ENCODE measurements at places on chromosomes 5 and 9.

GRCh38 chr5:78763659-78764189 lies 115.2 kb upstream of the LHFPL2 start:
- no peak for DNase-seq

GRCh38 chr5:108381350-108381953 lies 446 bp downstream of the FBXL17 start:
- DNase-seq, result no peak

DNA sequence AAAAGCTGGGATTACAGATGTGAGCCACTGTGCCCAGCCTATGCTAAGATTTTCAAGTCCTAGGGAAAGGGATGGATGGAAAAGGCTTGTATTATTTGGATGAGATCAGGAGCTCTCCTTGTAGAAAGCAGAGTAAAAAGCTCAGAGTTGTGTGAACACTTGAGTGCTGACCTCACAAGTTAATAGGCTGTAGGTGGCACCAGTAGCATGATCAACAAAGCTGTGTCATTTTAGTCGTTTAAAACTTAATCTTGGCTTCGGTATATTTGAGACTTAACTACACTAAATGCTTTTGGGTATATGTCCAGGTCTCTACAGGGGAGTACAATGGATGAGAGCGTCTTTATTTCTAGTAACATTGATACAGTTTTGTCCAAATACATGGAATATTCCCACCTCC lies 264.2 kb downstream of the TMEM38B start:
- DNase-seq, result no peak

DNA sequence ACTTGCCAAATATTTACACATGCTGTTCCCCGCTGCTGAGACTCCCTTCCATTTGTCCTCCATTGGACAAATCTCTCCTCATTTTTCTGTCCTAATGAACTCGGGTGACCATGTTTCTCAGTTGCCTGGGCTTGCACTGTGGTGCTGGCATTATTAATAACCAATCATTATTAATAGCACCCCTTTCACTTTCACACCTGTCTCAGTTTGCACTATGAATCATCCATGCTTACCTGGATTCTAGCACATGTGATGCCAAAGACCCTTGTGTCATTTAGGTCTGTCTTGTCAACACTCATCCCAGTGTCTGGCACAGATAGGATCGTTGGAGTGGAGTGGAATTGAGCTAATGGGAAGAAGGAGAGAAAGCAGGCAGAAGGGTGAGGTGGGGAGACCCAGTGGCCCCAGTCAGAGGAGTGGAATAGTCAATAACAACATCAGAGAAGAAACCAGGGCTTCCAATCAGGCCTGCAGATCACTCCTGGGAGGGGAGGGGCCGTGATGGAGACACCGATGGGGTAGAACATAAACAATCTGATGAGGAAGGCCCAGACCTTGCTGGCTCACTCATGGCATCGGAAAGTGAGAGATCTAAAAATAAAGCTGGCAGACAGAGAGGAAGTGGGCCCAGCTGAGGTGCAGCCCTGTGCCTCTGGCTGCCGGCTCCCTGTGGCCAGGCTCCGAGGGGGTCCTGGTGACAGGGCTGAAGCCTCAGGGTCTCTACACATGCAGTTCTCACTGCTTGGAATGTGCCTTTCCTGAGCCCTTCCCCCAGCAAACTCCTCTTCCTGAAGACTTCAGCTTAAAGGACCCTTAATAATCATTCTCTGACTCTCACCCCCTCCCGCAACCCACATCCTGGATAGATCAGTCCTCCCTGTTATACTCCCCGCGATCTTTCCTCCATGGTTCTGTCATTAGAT lies 33.5 kb upstream of the CRB2 start:
- DNase-seq, result no peak

DNA sequence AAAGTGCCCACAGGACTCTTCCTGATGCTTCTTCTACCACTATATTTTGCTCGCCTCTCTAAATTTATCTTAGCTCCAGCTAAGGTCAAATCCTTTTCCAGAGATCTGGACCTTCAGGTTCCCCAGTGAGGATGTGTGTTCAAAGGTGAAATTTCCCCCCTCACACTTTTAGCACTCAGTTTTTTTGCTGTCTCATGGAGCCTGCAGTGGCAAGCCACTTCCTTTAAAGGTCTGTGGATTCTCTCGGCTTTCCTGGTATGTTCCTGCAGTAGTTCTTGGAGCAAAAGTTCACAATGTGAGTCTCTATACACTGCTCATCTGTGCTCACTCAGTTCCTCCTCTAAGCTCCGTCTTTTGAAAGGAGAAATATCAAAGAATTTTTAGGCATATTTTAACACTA lies 181.4 kb downstream of the LURAP1L start:
- no peak for DNase-seq

DNA sequence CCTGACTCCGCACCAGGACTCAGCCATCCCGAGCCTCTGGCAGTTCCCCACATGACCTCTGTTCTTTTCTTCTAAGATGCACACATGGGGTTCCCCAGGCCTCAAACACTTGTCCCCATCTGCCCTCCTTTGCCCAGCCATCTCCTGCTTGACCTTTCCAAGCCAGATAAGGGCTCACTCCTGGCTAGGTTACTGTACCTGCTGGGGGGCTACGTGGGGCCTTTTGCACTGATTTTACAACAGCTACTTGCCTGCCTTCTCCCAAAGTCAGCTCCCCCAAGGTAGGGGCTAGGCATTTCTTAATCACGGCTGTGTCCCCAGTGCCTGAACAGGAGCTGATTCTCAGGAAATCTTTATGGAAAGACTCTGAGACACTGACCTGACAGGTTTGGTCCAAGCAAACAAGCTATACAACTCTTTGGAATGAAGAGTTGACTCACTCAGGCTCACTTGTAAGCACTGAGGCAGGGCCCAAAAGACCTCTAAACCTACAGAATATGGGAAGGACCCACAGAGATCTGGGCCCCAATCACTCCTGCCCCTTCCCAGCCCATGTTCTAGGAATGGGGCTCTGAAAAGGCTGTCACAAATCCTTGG lies 2.5 kb downstream of the MACROH2A1 start:
- no peak for DNase-seq

DNA sequence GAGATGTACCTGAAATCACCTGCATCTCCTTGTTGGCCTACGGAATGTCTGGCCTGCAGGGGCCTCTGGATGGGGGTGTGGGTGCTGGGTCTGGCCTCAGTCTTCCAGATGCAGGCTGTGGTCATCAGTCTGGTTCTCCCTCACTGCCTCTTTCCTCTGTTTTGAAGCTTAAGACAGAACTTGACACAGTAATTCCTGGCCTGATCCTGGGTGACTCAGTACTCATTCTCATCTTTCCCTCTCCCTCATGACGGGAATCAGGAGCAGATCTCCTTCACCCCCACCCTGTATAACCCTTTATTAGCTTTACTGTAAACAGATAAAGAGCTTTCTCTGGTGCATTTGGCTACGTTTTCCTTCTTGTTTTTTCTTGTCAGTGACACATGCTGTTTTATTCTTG lies 89.3 kb upstream of the ADAMTS16 start:
- DNase-seq, result no peak

All from Panc1 (cell line).